ENCODE measurements at places on chromosomes 1 and 21. TPM values are rescaled to one million over a fixed set of nuclear protein-coding genes. Genes with fewer than 3 reads are reported as not detected.

The VASH2 gene
- 0.10 TPM for total RNA-seq

DNA sequence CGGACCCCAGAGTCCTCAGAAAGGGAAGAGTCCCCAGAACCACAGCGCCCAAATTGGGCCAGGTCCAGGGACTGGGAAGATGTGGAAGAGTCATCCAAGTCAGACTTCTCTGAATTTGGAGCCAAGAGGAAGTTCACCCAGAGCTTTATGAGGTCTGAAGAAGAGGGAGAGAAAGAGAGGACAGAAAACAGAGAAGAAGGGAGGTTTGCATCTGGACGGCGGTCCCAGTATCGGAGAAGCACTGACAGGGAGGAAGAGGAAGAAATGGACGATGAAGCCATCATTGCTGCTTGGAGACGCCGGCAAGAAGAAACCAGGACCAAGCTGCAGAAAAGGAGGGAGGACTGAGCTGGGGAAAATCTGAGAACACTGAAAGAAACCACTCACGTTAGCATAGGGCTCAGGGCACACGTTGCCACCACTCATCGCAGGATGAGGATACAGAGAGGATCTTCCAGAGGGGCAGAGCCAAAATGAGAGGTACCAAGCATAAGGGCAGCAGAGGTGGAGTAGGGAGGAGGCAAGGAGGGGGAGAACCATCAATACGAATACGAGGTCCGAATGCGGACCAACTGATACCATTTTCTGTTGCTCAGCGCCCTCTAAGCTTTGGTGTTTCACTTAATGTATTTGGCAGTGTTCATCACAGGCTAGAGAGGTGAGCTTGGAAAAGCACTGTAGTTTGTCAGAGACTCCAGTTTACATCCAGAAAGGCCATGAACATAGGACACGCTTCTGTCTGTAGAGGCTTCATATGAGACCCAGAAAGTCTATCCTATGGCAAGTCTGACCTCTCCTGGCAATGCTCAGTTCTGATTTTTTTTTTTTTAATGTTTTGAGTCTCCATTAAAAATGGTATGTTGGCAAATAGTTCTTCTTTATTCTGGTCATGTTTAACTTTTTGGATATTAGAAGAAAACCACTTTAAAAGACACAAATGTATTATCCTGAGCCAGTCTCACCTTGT is 34.7 kb downstream of the STYXL2 start:
- DNase-seq, result no peak
- H3K36me3 ChIP-seq, result no peaks in the 10 kb centered on the region
- H3K27me3 ChIP-seq, result peaks cover 22% of the 10 kb centered on the region
- no peak overlapping the region for H3K27ac ChIP-seq
- H3K4me3 ChIP-seq, result no peak overlapping the region

The TDRD5 gene
- total RNA-seq, result not detected

The MYOM3 gene
- not detected for total RNA-seq

DNA sequence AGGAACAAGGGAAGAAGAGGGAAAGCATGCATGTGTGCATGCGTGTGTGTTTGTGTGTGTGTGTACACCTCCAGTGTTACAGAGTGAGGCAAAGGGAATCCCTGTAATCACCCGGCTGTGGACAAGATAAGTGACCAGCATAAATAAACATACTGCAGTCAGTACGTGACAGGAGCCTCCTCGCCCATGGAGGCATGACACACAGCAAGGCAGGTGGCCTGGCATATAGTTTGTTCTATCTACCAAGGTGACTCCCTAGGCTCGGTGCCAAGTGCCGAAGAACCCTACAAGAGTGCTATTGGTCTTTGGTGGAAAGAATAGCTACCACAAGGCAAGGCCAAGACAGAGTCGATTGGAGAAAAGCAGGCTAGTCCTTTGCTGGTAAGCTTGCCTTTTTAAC is 31.7 kb upstream of the HEATR1 start:
- no peak for DNase-seq
- no peak overlapping the region for H3K27ac ChIP-seq
- H3K4me3 ChIP-seq, result no peak overlapping the region

DNA sequence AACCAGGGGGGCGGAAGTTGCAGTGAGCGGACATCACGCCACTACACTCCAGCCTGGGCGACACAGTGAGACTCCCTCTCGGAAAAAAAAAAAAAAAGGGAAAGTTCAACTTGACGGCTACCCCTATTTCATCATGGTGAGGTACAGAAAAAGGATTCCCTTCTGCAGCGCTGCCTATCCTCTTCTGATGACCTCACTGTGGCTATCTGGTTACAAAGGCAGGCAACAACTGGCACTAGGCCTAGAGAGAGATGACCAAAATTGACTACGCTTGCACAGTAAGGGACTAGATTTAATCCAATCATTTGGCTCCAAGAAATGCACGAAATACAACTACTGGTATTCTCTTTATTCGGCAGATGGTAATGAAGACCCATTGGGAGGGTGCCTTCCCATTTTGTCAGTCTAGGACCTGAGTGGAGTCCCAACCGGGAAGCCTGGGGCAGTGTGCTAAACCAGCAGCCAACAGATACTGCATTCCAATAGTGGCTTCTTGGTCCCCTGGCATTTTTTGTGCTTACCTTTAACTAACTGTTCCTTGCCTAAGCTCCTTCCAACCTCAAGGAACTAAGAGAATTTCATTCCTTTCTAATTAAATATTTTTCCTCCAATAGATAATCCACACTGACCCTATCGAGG is 36.6 kb downstream of the ITPKB start:
- no peaks in the 10 kb centered on the region for H3K27me3 ChIP-seq
- H3K4me3 ChIP-seq, result peak overlapping the region; percentile 77
- peak overlapping the region; percentile 89 for H3K27ac ChIP-seq
- DNase-seq, result no peak
- H3K4me1 ChIP-seq, result peaks cover 57% of the 10 kb centered on the region
- H3K36me3 ChIP-seq, result peaks cover 27% of the 10 kb centered on the region

The ACTN2 gene
- not detected for total RNA-seq

DNA sequence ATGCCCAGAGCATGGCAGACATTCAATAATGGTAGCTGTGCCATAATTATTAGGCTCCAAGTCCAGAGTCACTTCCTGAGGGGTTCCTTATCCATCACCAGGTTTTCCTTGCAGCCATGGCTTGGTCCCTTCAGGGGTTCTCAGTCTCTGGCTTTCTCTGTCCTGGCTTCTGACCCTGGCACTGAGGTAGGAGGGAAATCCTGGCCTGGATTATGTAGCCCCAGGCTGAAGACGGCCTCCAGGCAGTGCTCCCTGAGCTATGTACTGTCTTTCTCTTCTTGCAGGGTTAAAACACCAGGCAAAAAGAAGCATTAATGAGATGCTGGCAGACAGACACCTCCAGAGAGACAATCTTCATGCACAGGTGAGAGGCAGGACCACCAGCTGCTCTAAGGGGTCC is 9.5 kb upstream of the PADI3 start:
- no peaks in the 10 kb centered on the region for H3K36me3 ChIP-seq
- no peak overlapping the region for H3K27ac ChIP-seq
- H3K4me1 ChIP-seq, result no peaks in the 10 kb centered on the region
- no peak for DNase-seq
- no peak overlapping the region for H3K4me3 ChIP-seq

DNA sequence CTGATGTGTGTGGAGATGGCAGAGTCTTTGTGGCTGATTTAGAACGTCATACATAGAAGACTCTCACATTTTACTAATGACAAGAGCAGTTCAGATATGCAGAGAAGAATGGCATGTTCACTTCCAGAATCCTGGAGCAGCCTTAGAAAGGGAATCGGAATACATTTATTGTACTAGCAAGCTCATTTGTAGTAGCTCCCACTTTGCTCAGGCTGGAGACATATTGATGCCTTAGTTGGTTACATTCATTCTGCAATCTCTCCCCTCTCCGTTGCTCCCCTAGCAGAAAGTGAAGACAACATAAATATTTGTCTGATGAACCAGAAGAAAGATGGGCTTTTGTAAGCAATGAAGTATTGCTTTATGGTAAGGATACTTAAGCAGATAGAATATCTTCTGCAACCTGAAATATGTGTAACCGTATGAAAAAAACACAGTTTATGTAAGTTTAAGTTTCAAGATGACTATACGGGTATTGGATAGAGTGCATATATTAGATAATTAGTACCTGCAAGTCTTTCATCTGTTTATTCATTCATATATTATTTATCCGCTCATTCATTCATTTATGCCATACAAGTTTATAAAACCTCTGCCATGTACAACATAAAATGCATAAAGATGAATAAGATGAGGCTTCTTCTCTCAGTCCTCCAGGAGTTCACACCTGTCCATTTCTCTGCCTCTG is 135.7 kb downstream of the CNIH3 start:
- no peaks in the 10 kb centered on the region for H3K36me3 ChIP-seq
- peaks cover 5% of the 10 kb centered on the region for H3K27me3 ChIP-seq
- H3K4me3 ChIP-seq, result no peak overlapping the region
- DNase-seq, result no peak

- no peaks in the 10 kb centered on the region for H3K4me1 ChIP-seq
- H3K4me3 ChIP-seq, result no peak overlapping the region
- DNase-seq, result no peak
- no peak overlapping the region for H3K27ac ChIP-seq
Measured at GRCh38 chr1:118073648-118074435, 111.2 kb downstream of the SPAG17 start.

DNA sequence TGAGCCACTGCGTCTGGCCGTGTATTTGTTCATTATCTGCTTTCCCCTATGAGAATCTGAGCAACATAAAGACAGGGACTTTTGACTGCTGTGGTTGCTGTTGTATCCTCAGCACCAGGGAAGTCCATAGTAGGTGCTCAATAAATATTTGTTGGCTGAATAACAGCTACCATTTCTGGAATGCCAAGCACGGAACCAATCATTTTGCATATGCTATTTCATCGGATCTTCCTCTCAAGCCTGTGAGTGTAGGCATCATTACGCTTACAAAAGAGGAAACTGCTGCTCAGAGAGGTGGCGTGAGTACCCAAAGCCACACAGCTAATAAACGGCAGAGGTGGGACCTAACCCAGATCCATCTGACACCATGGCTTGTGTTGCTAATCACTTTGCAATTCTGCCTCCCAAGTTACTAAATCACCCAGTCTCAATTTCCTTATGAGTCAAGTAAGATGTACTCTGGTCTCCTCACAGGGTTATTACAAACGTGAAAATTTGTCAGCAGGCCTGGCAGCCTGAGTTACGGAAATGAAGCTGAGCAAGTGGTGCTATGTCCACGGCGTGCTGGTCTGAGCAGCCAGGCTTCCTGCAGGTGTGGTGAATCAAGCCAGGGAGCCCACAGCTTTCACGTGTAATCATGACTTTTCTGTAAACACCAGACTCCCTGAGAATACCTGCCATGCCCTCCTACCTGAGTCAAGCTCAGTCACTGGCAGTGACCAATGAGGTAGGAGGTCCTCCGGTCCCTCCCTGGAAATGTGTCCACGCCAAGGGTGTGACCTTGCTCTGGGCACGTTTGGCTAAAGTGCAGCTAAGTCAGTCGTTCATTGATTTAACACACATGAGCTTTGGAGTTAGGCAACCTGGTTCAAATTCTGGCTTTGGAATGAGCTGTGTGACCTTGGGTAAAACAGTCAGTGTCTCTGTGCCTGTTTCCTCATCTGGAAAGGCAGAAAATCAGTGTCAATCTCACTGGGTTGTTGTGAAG is 4.8 kb upstream of the RHCE start:
- H3K27me3 ChIP-seq, result peaks cover 14% of the 10 kb centered on the region
- H3K4me3 ChIP-seq, result no peak overlapping the region
- no peaks in the 10 kb centered on the region for H3K36me3 ChIP-seq
- no peak for DNase-seq
- H3K4me1 ChIP-seq, result peaks cover 5% of the 10 kb centered on the region

The OR2T2 gene
- total RNA-seq, result not detected

DNA sequence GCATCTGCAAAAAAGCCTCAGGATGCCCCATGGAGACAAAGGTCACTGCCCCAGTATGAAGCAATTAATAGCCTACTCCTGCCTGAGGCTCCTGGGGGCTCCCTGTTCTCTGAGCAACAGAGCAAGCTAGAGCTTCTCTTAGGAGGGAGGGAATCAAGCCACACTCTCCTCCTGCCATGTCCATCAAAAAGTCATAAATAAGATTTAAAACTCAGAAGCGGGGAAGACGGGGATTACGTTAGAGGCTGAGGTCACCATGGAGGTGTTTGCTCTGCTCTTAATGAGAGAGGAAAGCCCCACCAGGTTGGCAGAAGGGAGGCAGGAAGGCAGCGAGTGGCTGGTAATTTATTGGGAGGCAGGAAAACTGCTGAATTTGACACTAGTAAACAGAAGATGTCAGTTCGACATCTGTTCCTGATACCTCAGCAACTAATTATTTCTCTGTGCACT is 98.4 kb upstream of the TNR start:
- no peak overlapping the region for H3K4me3 ChIP-seq
- H3K4me1 ChIP-seq, result no peaks in the 10 kb centered on the region

DNA sequence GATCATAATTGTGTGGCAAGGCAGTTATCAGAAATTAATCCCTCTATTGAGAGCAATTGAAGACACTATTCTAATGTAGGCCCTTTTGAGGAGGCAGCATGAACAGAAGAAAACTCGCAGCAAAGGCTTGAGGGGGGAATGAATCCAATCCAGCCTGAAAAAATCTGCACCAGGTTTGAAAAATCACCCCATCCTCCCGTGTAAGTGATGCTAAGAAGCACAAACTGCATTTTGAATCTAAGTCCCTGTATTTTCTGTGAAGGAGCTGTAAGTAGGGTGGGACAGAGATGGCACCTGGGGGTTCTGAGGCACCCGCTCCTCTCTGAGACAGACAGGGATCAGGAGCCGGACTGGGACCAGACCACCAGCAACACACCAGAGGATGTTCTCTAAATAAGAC is at the start of gene CRB1:
Gene CRB1 (plus strand): TSS at position 241 of the 400 bp plus-strand sequence. CDS start 161 bp downstream, outside the sequence.
- H3K27ac ChIP-seq, result no peak within 1 kb of the TSS
- H3K4me1 ChIP-seq, result no peaks in the 10 kb centered on the region
- H3K36me3 ChIP-seq, result no peaks in the 10 kb centered on the region
- DNase-seq, result no peak
- no peak within 1 kb of the TSS for H3K4me3 ChIP-seq

GRCh38 chr1:101360506-101360905 is 123.7 kb downstream of the S1PR1 start:
- H3K4me3 ChIP-seq, result no peak overlapping the region
- H3K4me1 ChIP-seq, result peaks cover 9% of the 10 kb centered on the region
- no peak overlapping the region for H3K27ac ChIP-seq
- H3K27me3 ChIP-seq, result peaks cover 16% of the 10 kb centered on the region
